Foreskin fibroblast (primary cell): ENCODE measurements at places on chromosomes 6 and 20.

DNA sequence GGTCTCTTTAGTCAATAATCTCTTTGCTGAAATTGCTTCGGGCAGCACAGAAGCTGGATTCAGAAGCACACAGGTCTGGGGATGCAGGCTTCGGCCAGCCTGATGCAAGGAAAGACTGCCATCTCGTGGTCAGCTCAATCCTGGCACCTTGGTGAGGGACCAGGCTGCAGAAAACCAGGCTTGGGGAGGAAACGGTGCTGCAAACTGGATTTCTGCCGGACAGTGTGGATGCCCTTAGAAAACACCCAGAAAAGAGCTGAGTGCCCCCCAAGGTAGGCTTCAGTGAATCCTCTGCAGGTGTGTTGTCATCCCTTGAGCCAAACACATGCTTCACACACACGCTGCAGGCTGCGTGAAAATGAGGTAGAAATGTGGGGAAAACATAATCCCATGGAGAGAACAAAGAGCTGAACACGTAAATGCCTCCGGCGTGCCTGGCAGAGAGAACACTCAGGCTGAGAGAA lies 89.8 kb upstream of the PAX1 start:
- DNase-seq = peak; percentile 16

DNA sequence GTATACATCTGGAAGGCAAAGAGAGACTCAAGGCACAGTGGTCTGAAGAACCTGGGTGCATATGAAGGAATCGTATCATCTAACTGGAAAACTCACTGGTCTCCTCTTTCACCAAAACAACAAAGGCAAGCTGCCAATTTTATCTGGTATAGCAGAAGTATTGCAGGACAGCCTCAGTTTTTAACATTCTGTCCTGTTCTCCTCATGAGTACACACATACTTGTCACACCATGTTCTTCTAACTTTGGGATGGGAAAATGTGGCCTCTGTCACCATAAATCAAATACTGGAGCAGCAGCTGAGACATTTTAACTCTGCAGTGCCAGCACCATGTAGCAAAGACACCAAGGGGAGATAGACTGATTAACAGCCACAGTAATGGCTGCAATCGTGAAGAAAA lies 199.1 kb upstream of the CNR1 start:
- DNase-seq = peak; percentile 8

- DNase-seq = no peak
These were observed 92.4 kb upstream of the TGM3 start for GRCh38 chr20:2203436-2203835.

- DNase-seq = no peak
These were observed 118.9 kb downstream of the MACROD2 start for GRCh38 chr20:14114065-14114704.

DNA sequence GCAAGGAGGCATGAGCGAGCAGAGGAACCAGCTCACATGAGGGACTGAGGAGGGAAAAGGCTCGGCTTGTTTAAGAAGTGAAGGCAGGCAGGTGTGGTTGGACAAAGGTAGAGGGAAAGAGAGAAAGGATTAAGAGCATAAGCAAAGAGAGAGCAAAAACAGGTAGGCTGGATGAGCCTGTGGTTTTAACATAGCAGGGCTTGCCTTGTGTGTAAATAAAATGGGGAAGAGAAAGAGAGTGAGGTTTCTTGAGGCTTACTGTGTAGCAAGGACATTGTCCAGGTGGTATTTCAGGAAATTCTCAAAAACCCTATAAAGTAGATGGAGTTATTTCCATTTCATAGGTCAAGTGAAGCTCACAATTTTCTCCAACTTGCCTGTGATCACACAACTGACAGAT lies 93.9 kb upstream of the HDAC2 start:
- DNase-seq = no peak

DNA sequence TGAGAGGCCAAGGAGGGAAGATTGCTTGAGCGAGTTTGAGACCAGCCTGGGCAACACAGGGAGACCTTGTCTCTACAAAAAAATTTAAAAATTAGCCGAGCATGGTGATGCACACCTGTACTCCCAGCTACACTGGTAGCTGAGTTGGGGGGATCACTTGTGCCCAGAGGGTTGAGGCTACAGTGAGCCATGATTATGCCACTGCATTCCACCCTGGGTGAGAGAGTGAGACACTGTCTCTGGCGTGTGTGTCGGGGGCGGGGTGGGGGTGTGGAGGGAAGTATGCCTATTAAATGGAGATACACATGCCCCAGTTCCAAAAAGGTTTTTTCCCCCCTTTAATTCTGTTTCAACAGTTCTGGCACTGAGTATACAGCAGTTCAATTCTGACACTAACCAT lies 223.2 kb downstream of the TBC1D7 start:
- no peak for DNase-seq

DNA sequence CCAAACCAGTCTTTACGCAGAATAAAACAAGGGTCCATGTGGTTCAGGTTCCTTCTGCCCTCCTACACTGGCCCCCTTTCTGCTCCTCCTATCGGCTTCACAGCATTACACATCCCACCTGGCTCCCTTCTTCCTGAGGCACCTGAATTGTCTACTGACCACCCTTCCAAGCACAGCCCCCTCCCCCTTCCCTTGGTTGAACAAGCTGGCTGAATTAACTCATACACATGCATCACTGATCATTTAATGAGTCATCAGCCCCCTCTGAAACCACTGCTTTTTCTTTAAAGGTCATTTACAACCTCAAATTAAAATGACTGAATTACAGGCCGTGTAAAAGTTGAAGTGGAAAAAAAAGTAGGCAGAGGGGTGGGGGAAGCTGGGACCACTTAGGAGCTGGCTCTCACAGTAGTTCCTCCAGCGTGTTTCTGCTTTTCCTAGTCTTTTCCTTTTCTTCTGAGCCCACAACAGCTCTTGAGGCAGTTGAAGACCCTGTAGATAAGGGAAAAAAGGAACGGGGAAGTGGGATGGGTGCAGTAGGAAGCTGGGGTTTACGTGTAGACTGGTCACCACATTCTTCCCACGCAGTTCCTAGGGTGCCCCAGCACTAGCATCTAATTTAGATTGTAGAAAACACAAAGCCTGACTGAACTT lies 67.6 kb downstream of the FYN start:
- peak; percentile 66 for DNase-seq

- DNase-seq = peak; percentile 56
These were observed 674 bp downstream of the MAPK14 start for GRCh38 chr6:36028088-36028876.

DNA sequence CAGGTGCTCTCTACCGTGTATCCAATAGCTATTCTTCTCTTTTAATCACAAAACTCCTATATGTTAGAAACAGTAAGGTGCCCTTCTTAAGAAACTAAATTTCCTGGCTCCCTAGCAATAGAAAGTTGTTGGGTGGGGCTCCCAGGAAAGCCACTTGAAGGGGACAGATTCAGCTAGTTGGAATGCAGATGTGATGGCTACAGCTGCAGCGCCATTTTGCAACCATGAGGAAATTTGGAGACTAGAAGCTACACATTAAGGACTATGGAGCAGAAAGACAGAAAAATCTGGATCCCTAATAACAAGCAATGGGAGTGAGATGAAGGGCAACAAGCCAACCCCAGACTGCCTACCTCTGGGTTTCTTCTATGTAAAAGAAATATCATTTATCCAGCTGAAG lies 108.8 kb upstream of the AFDN start:
- no peak for DNase-seq

- DNase-seq = no peak
These were observed 33.1 kb downstream of the MDFI start for GRCh38 chr6:41671376-41671775.

DNA sequence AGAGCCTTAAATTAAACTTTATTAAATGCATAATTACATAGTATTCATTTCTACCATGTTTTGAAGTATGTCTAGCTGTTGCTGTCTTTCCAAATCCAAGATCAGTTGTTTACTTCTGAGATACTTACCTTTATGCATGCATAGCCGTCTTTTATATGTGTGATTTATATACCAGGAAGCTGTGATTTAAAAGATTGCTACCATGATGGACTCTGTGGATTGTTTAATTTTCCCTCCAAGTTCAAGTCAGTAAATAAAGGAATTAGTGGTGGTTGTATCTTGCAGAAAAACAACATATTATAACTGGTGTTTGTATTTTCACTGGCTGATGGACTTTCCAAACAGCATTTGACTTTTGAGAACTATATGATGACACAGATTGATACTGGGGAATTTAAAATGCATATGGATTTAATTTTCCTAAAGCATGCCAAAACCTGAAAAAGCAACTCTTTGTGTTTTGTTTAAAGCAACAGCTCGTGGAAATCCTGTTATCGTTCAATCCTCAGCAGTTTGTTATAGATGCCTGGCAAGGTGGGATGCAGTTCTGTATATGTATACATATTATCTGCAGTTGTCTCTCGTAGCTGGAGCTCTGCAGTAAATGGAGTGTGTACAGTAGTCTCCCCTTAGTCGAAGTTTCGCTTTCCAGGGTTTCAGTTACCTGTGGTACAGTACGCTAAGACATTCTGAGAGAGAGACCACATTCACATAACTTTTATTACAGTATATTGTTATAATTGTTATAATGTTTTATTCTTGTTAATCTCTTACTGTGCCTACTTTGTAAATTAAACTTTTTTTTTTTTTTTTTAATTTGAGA lies 77.1 kb downstream of the CBFA2T2 start:
- DNase-seq = no peak

GRCh38 chr6:32216998-32217397 lies 6.9 kb downstream of the NOTCH4 start:
- no peak for DNase-seq
